B cell (primary cell): ENCODE measurements at places on chromosomes 5 and 9.

DNA sequence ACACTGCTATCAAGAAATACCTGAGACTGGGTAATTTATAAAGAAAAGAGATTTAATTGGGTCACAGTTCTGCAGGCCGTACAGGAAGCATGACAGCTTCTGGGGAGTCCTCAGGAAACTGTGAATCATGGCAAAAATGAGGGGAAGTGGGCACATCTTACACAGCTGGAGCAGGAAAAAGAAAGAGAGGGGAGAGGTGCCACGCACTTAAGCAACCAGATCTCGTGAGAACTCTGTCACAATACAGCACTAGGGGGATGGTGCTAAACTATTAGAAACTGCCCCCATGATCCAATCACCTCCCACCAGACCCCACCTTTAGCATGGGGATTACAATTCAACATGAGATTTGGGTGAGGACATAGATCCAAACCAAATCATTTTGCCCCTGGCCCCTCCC lies 105.5 kb upstream of the CPLX2 start:
- no peak for DNase-seq

- DNase-seq, result no peak
Observed at GRCh38 chr9:127014910-127015540, 100.4 kb downstream of the RALGPS1 start.

GRCh38 chr9:75892216-75892911 lies 1.9 kb downstream of the PCSK5 start:
- DNase-seq, result no peak

DNA sequence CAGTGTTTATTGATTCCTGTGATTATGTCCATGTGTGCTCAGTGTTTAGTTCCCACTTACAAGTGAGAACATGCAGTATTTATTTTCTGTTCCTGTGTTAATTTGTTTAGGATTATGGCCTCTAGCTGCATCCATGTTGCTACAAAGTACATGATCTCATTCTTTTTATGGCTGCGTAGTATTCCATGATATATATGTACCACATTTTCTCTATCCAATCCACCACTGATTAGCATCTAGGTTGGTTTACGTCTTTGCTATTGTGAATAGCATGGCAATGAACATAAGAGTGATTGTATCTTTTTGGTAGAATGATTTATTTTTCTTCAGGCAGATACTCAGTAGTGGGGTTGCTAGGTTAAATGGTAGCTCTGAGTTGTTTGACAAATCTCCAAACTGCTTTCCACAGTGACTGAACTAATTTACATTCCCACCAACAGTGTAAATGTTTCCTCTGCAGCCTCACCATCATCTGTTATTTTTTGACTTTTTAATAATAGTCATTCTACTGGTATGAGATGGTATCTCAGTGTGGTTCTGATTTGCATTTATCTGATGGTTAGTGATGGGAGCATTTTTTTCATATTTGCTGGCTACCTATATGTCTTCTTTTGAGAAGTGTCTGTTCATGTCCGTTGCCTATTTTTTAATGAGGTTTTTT lies 47.5 kb upstream of the ELL2 start:
- DNase-seq, result no peak

DNA sequence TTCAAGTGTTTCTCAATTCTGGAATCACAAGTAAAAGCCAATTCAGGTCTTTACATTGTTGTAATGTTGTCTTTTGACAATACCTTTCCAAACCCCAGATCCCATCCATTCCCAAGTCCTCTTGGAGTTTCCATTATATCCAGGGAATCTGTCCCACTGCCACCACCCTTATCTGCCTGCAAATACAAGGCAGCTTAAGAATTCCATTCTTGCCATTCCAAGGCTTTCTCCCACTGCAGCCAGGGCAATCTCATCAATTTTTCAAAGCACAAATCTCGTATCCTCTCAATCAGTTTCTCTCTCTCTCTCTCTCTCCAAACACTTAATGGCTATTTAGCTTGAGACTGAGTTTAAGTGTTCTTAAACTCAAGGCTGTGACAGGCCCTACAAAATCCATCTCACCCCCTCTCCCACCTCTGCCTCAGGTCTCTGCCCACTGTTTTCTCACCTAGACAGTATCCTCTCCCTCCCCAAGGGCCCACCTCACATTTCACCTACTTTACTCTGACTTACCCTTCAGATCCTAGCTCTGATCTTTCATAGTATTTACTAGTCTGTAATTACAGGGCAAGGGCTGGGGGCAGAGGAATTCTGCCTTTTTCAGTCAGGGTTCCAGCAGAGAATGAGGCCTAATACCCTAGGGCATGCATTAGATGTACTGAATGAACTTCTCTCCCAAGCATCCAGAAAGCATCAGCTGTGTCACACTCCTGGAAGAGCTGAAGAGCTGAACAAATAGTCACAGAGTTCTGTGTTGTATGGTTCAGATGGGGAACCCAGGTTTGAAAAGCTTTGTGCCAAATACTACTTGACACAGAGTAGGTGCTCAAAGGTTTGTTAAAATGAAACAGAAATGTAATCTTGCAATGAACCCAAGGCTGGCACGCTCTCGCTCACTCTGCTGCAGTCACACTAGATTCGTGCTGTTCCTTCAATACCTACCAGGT lies 46.0 kb downstream of the RAPGEF1 start:
- no peak for DNase-seq

GRCh38 chr5:170307575-170308465 lies 10.2 kb upstream of the LCP2 start:
- DNase-seq, result peak; percentile 10

- no peak for DNase-seq
Observed at GRCh38 chr9:116900543-116900942, 213.4 kb downstream of the TRIM32 start.

DNA sequence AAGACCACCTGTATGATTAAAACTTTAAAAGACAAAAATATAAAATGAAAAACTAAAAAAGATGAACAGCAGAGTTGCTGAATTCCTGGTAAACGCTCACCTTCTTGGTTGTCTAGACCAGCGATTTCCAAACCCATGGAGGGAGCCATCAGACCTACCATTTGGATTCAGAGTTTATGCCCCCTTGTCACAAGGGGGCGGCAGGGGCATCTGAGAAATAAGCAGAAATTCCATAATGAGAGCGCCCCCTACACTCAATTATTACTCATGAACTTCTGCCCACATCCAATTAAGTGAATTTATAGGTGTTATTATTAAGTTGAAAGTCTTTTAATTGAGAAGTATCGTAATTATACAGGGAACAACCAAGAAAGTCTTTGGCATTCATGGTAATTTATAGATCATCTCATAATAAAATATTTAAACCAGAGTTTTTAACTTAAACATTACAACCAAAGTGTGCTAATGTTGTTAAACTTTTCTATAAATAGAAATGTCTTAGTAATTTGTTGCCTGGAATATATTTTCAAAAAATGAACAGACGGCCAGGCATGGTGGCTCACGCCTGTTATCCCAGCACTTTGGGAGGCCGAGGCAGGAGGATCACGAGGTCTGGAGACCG lies 35.2 kb upstream of the SPATA31C2 start:
- DNase-seq, result peak; percentile 25

GRCh38 chr5:150263801-150264621 lies 25.6 kb downstream of the CAMK2A start:
- DNase-seq, result no peak

DNA sequence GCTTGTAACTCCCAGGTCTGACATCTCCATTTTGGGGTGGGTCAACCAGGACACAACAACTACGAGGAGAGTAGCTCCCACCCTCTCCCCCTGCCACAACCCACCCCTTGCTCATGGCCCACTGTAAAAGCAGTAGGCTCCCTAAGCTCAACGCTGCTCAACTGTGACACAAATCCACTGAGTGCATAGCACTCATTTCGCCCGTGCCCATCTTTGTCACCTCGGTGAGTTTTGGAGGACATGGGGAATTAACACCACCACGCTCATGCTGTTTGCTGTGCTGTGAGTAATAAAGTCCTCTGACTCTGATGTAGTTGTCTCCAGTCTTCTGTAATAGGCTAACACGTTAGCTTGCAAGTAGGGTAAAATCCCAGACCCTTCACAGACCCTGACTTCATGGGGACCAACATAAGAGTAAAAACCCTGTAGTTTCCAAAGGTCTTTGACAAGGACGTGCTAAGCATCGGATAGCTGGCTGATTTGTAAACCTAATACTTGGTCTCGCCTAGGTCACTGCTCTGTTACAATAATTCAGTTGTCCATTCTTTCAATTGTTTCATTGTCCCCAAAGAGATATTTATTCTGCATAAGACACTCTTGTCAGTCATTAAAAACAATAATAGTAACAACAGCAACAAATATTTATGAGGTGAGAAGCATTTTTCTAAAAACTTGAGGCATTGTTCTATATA lies 7.7 kb downstream of the PLGRKT start:
- DNase-seq, result no peak

- no peak for DNase-seq
Observed at GRCh38 chr9:114314256-114314867, 8.5 kb upstream of the ORM1 start.

DNA sequence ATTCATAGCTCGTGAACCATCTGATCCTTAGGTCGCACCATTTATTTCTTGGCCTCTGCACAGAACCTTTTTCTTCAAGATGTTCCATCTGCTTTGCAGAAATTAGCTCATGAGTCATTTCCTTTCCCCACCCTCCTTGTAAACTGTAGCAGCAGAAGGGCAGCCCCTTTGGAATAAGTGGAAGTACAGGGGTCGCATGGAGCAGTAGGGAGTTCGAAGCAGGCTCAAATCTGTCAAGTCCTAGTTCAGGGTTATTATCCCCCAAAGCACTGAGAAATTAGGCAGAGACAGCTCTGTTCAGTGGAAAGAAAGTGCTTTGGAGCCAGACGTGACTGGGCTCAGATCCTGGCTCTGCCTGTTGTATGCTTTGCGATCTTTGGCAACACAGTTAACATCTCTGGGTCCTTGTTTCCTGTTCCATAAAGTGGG lies 84.2 kb downstream of the SGCD start:
- no peak for DNase-seq
